ENCODE measurements at places on chromosomes 16 and 17.

DNA sequence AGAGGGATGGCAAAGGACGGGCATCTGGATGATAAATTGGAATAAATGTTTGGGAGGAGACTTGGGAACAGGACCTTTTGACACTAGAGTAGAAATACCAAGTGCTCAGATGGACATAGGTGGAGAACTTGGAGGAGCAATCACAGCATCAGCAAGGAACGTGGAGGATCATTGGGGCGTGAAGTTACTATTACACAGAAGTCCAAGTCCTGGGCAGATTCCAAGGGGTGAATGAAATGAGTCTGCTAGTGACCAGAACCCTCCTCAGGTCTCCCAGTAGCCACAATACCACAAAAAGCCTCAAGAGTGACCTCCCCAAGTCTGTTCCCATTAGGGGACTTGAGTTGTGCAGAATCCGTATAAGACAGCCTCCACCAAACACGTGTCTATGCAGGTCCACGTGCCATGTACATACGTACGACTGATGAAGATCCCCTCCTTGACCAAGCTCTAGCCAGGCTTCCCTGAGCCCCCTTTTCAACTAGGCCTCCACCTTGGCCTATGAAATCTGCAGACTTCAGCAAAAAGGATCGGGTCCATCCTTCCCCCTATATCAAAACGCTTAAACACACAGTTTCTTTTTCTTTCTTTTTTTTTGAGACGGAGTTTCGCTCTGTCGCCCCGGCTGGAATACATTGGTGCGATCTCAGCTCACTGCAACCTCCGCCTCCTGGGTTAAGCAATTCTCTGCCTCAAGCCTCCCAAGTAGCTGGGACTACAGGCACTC, 2.2 kb downstream of the C17orf67 start:
- DNase-seq: no peak

DNA sequence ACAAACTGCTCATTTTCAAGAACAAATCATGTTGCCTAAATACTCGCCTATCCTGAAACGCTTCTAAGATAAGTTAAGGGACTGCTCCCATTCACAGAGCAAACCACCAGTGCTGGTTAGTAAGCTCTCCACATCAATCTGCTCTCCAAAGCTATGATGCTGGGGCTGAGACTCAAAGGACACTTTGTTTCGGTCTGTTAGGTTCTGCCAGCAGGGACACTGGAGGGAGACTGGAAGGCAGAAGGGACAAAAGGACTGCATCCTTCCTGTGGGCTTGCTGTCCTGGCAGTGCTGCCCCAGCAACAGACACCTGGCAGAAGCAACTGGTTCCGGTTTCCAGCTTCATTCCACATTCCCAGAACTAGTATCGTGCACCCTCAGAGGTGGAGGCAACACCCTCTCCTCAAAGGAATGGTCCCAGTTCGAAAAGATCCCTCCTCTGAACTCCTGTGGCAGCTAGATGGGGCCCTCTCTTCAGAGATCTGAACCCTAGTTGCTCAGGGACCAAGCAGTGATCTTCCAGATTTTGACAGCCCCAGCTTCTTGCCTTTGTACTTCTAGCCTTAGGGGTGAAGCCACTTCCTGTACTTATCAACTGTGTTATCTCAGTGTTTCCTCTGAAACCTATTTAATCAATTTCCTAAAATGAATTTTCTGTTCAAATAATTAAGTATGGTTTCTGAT, 73.4 kb upstream of the GSG1L start:
- no peak for DNase-seq

DNA sequence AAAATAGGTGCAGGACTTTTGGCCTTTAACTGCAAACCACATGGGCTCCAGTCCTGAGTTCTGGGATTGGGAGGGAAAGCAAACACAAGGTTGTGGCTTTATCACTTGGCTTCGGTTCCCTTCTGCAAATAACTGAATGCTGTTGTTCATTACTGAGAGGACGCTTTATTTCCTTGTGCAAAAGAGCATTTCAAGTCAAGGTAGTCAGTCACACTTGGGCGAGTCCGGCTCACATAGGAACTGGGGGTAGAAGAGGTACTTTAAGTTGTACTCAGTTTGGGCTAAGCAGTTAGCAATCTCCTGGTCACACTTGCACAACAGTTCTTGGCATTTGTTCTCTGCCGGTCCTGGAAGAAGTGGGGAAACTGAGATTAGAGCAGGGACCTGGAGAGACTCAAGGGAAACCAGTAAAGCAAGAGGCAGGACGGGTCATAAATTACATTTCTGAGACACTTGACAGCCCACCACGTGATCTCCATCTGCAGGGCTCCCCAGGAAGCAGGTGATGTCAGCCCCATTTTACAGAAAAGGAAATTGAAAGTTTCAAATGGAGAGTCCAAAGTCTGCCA, 21.6 kb downstream of the PLA2G10 start:
- no peak for DNase-seq

DNA sequence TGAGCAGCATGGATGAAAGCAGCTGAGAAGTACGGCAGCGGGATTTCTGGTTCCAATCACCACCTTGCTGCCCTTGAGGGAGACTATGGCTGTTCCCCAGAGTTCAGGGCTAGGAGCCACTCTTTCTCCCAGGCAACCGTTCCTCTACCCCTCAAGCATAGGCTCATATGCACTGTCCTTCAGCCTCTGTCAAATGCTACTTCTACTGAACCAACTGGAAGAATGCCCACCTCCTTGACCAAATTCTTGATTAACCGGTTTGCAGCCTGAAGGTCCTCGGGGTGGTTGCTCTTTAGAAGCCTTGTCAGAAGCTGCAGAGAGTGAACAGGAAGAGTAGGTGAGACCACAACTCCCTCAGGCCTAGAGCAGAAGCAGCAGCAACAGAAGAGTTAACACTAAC, 23.8 kb downstream of the GGA2 start:
- no peak for DNase-seq

- DNase-seq: no peak
Observed at GRCh38 chr16:8869212-8869987, 594 bp upstream of the CARHSP1 start.

GRCh38 chr16:77548766-77549165, 113.9 kb upstream of the ADAMTS18 start:
- no peak for DNase-seq

DNA sequence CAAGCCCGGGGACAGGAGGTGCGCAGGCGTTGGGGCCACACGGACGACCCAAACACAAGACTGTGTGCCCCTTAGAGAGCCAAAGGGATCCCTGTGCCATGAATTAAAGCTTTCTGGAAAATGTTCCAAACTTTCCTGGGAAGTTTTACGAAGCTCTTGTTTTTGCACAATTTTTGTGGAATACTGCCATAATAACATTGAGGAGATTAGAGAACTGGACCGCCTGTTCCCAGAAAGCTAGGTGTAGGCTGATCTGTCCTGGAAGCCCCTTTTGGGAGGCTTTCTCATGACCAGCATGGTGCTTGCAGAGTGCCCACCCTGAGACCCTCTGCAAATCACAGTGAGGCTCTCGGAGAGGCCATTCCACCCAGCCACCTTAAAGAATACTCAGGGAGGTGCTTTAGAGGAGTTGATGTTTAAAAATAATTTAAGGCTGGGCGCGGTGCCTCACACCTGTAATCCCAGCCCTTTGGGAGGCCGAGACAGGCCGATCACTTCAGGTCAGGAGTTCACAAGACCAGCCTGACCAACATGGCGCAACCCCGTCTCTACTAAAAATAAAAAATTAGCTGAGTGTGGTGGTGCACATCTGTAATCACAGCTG, 1.1 kb downstream of the KDM8 start:
- DNase-seq: no peak

GRCh38 chr16:13702614-13703013, 217.3 kb upstream of the ERCC4 start:
- no peak for DNase-seq

DNA sequence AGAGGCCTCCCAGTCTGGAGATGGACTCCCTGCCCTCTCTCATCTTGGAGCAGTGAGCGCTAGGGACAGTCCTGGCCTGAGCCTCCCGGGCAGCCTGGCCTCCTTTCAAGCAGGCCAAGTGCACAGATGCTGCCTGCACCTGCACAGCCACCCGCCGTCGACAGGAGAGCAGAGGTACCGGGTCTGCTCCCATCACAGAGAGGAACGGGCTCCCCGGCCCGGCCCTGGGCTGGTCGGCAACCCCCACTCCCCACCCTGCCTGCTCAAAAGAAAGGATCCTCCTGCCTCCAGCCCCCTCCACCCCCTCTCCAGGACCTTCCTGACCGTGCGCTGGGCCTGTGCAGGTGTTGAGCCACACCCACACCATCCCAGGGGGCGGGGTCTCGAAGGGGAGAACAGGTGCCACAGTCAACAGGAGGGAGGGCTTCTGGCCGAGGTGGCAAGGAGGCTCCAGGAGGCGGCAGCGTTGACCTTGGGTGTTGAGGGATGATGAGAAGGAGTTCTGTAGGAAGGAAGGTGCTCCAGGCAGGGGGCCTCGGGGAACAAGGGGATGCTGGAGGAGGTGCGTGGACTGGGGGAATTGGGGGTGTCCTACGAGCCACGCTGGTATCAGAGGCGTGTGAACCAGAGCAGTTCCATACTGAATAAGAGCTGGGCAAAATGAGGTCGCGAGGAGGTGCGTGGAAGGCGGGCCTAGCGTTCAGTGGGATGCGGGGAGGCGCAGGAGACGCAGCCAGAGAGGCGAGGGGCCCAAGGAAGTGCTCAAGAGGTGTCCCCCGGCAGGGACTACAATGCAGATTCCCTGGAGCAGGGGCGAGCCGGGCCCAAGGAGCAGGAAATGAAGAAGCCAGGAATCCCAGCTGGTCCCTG, 967 bp upstream of the CDH15 start:
- DNase-seq: peak; percentile 71

GRCh38 chr16:11312718-11313492, 31.8 kb upstream of the PRM1 start:
- DNase-seq: peak; percentile 17
